ENCODE measurements at places on chromosomes 4 and X.

DNA sequence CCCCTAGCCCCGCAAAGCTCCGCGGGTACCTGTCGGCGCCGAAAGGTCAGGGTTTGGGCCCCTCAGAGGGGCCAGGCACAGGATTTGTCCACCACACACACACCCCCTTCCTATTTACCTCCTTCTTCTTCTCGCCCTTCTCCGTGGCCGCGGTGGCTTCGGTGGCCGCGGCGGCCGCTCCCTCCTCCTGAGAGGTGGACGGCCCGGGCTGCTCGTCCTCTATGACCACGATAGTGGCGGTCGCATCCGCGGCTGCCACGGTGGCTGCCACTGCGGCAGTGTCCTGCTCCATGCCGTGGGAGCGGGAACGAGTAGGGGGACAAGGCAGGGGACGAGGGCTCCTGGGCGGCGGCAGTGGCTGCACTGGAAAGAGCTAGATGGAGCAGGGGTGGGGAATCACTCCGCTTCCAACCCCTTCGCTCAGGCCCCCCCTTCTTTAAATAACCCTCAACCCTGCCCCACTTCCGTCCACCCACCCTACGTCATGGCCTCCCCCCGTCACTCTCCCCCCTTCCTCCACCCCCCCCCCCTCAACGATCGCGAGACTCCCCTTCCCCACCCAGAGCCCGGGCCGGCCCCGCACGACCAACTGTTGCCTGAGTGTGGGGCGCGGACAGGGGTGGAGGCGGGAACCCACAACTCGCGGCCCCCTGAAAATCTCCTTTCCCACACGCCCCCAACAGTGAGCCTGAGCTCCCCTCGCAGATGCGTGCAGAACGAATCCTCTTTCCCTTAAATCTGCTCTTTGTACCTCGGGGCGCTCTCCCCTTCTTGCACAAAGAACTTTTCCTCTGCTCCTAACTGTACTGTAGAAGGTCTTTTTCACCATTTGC, at the start of gene SMARCA1:
Gene SMARCA1, minus strand, starts transcription at position 412 of the 833 bp plus-strand sequence. Its CDS starts 120 bp downstream, at position 292.
- DNase-seq: no peak

DNA sequence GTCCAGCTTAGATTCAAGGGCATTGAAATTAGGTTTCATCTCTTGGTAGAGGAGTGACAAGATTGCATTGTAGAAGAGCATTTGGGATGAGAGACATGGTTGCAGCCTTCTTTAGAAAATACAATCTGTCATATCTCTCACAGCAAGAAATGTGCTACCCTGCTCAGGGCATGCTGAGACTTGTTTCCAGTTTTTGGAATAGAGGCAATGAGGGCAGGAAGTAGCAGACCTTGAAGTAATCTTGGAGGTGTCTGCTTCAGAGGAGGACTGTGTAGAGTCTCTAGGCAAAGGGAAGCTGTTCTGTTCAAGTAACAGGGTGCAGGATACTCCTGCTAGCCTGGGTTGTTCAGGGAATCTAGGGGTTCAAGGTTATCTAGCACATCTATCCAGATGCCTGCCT, 116.1 kb upstream of the ZNF827 start:
- DNase-seq: no peak

DNA sequence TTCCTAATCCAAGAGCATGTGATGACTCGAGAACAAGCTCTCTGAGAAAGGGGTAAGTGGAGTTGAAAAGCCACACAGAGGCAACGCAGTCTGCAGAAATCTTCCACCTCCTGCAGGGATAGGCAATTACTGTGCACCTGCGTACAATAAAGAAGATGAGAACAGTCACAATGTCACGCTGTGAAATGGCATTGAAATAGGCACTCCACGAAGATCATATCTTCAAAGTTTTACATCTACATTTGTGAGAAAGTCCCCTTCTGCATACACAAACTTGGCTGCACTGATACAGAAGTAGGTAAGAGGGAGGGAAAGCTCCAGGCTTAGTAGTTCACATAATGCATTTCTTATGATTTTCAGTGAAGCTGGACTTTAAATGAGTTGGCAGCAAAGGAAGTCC, 27.1 kb downstream of the DDX60L start:
- no peak for DNase-seq

DNA sequence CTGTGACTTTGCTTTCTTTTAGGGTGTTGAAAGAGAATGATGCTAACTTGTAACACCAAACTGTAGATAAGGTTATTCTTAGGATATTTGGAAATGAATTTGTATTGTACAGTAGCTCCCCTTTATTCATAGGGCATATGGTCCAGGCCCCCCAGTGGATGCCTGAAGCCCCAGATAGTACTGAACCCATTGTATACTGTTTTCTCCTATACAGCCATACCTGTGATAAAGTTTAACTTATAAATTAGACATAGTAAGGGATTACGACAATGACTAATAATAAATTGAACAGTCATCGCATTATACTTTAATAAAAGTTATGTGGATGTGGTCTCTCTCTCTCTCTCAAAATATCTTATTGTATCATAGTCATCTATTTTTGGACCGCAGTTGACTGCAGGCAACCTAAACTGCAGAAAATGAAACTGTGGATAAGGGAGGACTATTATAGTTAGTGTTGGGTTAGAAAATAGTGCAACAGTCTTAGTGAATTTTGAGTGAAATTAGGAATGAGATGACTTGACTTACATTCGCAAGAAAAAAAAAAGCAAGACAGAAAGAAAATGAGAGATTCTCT, 105.1 kb downstream of the CLDN22 start:
- no peak for DNase-seq

GRCh38 chr4:178463747-178464146, 1021.5 kb upstream of the AGA start:
- DNase-seq: no peak

DNA sequence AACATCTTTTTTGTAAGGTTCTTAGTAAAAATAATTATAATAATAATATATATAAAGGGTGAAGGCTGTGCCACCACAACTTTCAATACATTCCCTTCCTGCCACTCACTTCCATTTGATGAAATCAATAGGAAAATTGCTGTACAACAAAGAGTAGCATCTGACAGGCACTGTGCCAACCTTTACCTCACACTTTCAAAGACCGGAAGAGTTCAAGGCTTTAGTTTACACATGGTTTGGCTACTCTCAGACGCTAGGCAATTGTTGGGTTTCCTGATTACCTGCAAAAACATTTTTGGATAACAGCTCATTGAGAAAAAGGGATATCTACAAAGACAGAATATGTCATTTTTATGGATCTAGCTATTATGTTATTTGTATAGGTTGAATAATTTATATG, 5.5 kb upstream of the ING2 start:
- DNase-seq: no peak

GRCh38 chr4:139746431-139747171, 81.0 kb downstream of the MGST2 start:
- no peak for DNase-seq

DNA sequence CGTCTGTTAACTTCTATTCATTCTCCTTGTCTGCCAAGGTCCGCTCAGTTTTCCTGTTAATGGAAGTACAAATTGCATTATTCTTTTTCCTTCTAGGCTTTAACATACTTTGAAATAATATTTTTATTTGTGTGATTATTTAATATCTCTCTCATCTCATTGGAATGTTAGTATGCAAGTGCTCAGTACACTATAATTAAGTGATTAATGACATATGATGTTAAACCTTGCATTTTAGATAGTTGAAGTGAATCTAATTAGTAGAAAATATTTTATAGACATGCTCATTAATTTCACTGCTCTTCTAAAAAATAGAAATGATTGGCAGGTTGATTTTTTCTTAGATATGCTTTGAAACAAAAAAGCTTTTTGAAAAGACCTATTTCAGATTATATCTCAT, 1079.8 kb downstream of the RAPGEF2 start:
- DNase-seq: no peak

- DNase-seq: no peak
Observed at GRCh38 chrX:56812515-56813105, 83.6 kb downstream of the NBDY start.

DNA sequence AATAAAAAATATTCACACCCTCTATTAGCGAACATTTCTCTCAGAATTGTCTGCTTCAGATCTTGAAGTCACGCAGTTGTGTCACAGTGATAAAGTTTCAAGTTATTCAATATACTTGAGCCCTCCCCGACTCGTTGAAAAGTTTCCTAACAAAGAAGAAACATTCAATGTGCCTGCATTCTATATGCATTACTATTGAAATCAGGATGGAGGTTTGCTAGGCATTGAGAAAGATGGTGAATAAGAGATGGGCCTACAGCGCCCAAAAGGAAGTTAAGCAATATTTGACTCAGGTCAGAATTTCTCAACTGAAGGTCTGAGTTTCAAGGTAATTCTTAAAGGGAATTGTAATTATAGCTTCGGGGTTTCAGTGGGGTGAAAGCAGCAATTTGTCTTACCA, 6.1 kb downstream of the TCEANC start:
- no peak for DNase-seq

DNA sequence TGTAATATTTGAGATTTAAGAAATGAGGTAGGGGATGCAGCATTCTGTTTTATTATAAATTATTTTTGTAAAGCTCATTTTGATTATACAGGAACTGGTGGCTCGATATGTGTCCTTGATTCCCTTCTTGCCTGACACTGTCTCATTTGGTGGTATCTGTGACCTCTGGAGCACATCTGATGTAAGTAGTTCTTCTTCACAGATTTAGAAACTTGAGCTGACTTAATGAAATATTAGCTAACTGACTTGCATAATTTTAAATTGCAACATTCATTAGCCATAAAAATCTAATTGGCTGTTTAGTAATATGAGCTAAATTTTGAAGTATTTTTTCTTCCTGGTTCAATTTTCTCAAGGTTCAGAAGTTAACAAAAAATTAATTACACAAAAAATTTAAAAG, 69.1 kb downstream of the FBXL5 start:
- no peak for DNase-seq

- DNase-seq: no peak
Observed at GRCh38 chr4:134798573-134798972, 597.0 kb upstream of the PABPC4L start.

DNA sequence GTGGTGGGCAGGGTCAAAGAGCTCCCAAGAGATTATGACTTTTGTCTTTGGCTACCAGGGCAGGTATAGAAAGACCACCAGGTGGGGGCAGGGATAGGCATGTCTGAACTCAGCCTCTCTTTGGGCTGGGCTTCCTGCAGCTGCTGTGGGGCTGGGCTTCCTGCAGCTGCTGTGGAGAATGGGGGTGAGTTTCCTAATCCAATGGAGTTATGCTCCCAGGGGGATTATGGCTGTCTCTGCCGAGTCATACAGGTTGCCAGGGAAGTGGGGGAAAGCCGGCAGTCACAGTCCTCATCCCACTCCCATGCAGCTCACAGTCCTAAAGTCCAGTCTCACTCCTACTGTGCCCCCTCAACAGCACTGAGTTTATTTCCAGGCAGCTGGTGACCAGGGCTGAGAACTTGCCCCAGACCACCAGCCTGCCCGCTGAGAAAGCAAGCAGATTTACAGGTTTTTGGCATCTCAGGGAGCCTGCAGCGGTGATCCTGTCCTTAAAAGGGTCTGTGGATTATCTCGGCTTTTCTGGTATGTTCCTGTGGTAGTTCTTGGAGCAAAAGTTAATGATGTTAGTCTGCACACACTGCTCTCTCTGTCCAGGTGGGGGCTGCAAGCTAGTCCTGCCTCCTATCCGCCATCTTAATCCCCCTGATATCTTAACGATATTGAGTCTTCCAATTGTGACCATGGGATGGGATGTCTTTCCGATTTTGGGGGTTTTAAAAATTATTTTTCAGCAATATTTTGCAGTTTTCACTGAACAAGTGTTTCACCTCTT, 133.4 kb downstream of the RTL9 start:
- no peak for DNase-seq

DNA sequence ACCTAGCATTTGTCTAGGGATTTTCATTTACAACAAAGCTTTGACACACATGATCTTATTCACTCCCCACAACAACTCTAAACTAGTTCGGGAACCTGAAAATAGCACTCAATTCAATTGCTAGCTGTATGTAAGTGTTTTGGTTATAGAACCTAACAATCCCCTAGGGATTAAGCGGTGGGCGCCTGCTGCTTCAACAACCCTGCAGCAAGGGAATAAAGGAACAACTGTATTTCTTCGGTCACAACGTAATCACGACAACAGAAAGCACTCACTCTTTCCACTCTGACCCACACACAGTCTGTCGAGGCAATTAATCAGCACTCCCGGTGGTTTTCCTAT, 674 bp upstream of the DIAPH2 start:
- DNase-seq: no peak

- DNase-seq: no peak
Observed at GRCh38 chr4:137909529-137910309, 332.4 kb downstream of the SLC7A11 start.

GRCh38 chr4:33959519-33959918, 2284.8 kb downstream of the ARAP2 start:
- no peak for DNase-seq

DNA sequence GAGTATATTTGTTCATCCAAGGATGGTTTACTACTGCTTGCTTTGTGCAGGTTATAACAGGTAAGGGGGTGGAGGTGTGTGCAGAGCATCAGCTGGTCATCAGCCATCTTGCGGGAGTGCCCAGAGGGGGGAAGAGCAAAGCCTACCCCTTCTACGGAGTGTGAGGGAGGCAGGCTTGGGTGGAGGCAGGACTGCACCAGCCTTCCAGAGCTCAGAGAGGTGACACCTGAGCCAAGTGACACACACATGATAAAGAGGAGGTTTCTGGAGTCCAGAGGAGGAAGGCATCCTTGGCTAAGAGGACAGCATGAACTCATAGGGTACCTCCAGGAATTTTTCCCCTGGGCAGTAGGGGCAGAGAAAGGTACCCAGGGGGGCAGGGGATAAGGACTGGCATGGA, 126.6 kb downstream of the TBL1X start:
- DNase-seq: no peak

DNA sequence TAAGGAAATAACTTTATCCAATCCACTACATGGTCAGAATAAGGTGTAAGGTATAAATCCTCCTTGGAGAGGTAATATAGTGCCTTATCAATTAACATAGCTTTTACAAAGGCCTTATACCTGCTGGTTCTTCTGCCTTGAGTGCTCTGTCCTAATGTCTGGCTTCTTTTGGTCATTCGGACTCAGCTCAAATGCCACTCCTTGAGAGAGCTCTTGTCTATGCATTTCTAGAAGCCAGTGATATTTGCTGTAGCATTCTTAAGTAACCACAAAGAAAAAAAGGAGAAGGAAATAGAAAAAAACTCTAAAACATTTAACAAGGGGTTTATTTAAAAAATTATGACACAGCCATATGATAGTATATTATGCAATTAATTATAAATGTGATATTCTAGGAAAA, 444.8 kb upstream of the SLIT2 start:
- no peak for DNase-seq

GRCh38 chrX:68659385-68659784, 11.9 kb downstream of the STARD8 start:
- DNase-seq: no peak

- DNase-seq: no peak
Observed at GRCh38 chr4:169014586-169014985, 4.5 kb upstream of the CBR4 start.

DNA sequence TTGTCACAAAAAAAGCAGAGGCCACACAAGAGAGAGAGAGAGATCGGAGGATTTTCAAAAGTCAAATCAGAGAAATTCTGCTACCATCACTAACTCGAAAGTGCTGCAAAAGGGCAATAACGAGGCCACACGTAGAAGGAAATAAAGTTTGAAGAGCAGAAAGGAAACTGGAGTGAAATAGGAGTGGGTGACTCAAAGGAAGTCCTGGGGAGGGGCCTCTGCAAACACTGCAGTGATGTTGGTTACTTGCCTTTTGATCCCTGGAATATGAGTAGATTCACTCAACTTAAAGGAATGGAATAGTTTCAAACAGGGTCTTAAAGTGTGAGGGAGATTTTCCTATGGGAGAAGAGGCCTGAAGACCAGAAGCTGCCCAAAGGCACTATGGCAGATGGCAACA, 663.4 kb upstream of the LCORL start:
- no peak for DNase-seq
